Melanocyte of skin (primary cell): ENCODE measurements at places on chromosomes 5 and 9. TPM values are rescaled to one million over a fixed set of nuclear protein-coding genes. Genes with fewer than 3 reads are reported as not detected.

The MEIKIN gene
- not detected in 2 replicates for total RNA-seq

The MRPS27 gene
- total RNA-seq, result 60.6 and 121 TPM in 2 replicates

The PRUNE2 gene
- total RNA-seq, result 152 and 193 TPM in 2 replicates

The MYOT gene
- total RNA-seq, result not detected in 2 replicates

The ANXA1 gene
- total RNA-seq, result 435 and 461 TPM in 2 replicates

The PCSK5 gene
- 1.0 and 2.2 TPM in 2 replicates for total RNA-seq

The TNFAIP8 gene
- total RNA-seq, result 2.4 and 3.3 TPM in 2 replicates

The PRR16 gene
- 1.1 TPM in 1 of 2 replicates, not detected in the other for total RNA-seq

The NR5A1 gene
- not detected in 2 replicates for total RNA-seq

The FAM221B gene
- total RNA-seq, result not detected in 2 replicates

The TMEM232 gene
- total RNA-seq, result 1.7 and 2.5 TPM in 2 replicates

The IL31RA gene
- not detected in 2 replicates for total RNA-seq

The SPAG8 gene
- 0.67 and 1.7 TPM in 2 replicates for total RNA-seq

The SPATA6L gene
- 0.34 and 0.36 TPM in 2 replicates for total RNA-seq

The ANKRD34B gene
- total RNA-seq, result under 0.01 TPM in 1 of 2 replicates, not detected in the other

The CCL28 gene
- 29.6 and 37.8 TPM in 2 replicates for total RNA-seq

The DNAJC25 gene
- 6.2 and 9.5 TPM in 2 replicates for total RNA-seq

The TLX3 gene
- total RNA-seq, result not detected in 2 replicates

The CDH6 gene
- total RNA-seq, result not detected in 2 replicates

The YTHDC2 gene
- total RNA-seq, result 23.7 and 39.3 TPM in 2 replicates

The SPATA31A3 gene
- total RNA-seq, result not detected in 2 replicates

The CNTFR gene
- total RNA-seq, result 0.34 TPM in 1 of 2 replicates, not detected in the other

The SLC46A2 gene
- not detected in 2 replicates for total RNA-seq

The CTXN3 gene
- not detected in 2 replicates for total RNA-seq

The GABRP gene
- not detected in 2 replicates for total RNA-seq

The ZNF354C gene
- total RNA-seq, result 5.0 and 5.2 TPM in 2 replicates
